ENCODE measurements at places on chromosomes 5 and 9.
A peak's percentile ranks its signal among the peaks of the same experiment; 100 is the strongest.

- no peak for DNase-seq
These were observed 20.8 kb downstream of the MINAR2 start for GRCh38 chr5:129768735-129769134.

- no peak for DNase-seq
These were observed 328.2 kb downstream of the TUSC1 start for GRCh38 chr9:25350011-25350410.

- no peak for DNase-seq
These were observed 163.1 kb downstream of the LRRC70 start for GRCh38 chr5:62741761-62742160.

- DNase-seq: no peak
These were observed 66.9 kb downstream of the DCP2 start for GRCh38 chr5:113043491-113043931.

DNA sequence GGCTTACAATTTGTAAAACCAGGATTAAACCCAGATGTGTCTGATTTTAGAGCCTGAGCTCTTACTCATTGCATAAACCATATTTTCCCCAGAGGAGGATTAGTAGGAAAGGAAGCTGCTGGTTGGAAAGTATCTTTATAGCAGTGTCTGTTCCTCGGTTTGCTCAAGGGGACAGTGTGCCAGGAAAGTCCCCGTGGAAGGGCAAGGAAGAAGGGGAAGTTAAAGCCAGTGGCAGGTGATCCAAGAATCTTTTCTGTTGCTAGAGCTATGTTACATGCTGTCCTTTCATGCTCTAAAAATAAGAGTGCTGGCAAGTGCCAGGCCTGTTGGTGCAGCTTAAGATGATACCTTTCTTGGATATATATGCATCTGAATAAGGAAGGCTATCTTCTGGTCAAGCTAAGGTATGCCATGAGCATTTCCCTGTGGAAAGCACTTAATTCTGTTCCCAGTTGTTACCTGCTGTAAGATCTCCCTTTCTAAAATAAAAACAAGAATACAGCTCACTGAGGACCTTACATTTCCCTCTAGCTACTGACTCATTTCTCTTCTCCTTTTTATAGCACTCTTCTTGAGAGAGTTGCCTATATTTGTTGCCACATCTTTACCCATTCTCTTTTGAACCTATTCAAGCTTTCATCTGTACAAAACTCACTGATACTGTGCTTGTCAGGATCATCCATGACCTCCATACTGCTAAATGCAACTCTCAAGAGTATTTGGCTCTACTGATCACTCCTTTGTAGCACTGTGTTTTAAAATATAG lies 8.0 kb downstream of the PDCD1LG2 start:
- DNase-seq: no peak

DNA sequence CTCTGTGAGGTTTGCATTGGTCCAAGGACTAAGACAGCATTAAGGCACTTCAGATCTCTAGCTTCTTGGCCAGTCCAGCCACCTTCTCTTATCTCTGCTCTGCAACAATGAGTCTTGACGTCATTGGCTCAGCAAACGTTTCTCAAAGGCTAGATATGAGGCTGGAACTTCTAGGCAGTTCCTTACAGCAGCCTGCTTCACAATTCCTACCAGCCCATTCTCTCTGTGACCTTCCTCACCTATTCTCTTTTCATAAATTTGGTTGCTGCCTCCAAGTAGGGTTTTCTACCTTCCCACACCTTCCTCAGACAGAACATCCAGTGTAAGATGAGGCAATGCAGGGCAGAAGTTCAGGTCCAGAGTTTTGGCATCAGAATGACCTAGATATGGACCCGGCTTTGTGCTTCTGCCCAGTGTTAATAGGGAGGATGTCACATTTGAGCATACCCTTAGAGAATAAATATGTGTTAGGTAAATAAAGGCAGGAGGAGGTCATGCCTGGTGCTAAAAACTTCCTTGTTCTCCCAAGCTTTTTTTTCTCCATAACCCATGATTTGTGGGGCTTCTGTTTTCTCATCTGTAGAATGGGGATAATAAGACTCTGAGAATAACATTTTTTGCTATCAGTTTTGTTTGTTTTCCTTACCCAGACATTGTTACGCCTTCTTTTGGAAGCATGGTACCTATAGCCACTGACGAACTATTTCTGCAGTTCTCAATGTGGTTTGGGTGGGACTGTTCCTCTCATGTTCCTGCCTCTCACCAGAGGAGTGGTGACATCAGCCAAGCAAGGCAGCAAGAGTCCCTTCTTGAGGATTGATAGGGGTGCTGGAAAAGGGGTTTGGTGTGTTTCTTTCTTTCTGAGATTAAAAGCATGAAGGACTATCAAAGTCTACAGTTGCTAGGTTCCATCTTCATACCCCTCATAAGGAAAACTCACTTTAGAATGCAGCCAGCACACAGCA lies 220.6 kb upstream of the TRIM32 start:
- DNase-seq: no peak

DNA sequence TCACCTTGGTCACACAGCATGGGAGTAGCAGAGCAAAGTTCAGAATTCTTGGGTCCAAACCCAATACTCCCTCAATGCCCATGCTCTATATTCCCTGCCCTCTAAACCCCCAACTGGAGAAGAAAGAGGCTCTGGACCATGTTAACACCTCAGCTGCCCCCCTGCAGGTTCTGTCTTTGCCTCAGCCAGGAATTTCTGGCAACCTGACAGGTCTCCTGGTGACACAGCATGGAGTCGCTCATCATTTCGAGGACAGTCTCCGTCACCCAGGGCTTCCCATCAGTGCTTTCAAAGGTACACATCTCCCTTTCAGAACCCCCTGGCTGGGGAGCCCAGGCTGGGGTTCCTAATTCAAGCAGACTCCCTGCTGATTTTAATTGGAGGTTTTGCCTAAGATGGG lies 189.5 kb downstream of the BRINP1 start:
- no peak for DNase-seq

GRCh38 chr5:5751987-5752386 lies 329.5 kb downstream of the ICE1 start:
- DNase-seq: no peak

DNA sequence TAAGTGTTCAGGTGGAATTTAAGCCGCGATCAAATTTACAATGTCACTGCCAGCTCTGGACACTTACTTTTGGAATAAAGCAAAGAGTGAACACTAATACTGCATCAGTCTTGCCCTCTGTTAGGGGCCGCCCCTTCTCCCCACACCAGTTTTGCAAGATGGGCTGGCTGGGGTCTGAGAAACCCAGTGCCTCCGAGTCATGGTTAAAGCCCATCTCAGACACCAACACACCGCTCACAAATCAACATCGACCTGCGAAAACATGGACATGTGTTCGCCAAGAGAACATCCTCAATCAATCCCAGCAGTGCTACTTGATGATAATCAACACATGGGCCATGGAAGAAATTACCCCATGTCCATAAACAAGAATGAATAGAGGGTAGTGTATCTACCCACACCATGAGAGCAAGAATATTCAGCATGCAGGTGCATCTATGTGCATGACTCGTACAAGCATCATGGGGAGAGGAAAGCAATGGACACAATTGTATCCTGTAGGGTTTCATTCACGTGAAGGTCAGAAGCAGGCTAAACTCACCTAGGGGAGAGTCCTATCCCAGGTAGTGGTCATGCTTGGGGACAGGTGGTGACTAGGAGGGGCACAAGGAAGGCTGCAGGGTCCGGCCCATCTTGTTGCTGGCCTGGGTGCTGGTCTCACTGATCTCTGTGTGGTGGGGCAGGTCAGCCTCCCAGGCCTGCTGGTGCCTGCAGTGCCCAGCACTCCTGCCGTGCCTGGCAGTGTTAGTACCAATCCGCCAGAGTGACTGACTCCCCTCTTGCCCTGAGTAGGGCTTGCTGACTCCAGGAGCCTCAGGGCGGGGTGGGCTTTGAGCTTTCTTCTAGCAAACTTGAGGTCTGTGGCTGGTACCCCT lies 5.0 kb downstream of the S1PR3 start:
- no peak for DNase-seq

GRCh38 chr9:2066312-2067273 lies 51.4 kb downstream of the SMARCA2 start:
- no peak for DNase-seq

DNA sequence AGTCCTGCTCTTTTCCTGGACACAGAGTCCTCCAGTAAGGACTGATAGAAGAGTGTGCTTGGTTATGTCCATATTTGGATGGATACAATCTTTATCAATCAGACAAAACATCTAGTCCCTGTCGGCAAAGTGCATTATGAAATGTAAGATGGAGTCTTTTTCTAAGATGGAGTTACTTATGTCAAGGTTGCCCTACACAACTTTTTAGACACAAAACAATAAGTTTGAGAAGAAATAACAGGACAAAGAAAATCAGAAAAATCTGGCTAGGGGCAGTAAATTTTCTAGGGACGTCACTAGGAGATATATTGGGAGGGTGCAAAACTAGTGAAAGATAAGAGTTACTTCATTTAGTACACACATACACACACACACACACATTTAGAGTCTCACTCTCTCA lies 23.3 kb upstream of the SUB1 start:
- DNase-seq: no peak

DNA sequence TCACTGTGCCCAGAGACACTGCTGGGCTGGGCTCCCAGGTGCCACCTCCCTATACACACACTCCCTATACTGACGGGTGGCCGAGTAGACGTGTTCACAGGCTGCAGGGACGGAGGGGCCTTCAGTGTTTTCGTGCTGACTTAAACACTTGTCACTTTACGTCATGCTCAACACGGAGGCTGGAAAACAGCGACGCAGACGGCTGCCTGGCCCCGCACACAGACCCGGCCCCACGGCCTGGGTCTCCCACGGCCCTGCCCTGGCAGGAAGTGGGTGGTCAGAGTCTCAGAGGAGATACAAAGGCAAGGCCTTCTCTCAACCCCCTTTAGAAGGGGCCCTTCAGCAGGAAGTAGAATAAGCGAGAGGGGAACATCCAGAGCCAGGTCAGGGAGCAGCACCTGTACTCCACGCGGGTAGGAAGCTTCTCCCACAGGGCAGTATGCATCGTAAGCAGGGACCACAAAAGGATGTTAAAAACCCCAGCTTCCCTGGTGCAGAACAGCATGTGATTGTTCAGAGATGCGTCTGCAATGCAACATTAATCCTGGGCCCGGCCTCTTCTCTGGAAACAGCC lies 11.9 kb upstream of the TBC1D9B start:
- DNase-seq: no peak

GRCh38 chr5:18101532-18101931 lies 467.3 kb downstream of the TAF11L14 start:
- DNase-seq: no peak

- peak; percentile 97 for DNase-seq
These were observed 64.0 kb downstream of the POU5F2 start for GRCh38 chr5:93677359-93677891.

DNA sequence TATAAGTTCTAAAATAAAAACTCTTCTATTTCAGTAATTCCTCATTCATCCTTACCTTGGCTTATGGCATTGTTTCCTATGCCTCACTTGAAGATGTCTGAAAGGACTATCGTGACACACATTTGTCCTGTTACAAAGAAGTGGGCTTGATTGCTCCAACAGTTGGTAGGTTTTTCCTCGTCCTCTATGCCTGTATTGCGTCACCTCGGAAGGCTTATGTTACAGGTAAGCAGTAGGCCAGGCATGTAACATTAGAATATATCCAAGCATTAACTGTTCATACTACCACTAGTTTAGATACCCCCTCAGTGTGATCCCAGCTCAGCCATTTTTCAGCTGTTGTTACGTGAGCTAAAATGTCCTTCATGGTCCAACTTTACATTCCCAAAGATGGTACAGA lies 116.7 kb downstream of the MLLT3 start:
- DNase-seq: no peak

- no peak for DNase-seq
These were observed 7.3 kb upstream of the CTSV start for GRCh38 chr9:97046228-97046627.

GRCh38 chr5:72046106-72046505 lies 61.2 kb upstream of the MAP1B start:
- no peak for DNase-seq

GRCh38 chr9:79917421-79917820 lies 345.7 kb downstream of the TLE4 start:
- no peak for DNase-seq

GRCh38 chr5:41876678-41877077 lies 6.5 kb upstream of the OXCT1 start:
- DNase-seq: no peak

All from DMS79 (cell line).